AG08395 (cell line): ENCODE measurements at places on chromosomes 7 and 10.

GRCh38 chr7:38502289-38502688, 128.9 kb downstream of the AMPH start:
- DNase-seq = no peak

DNA sequence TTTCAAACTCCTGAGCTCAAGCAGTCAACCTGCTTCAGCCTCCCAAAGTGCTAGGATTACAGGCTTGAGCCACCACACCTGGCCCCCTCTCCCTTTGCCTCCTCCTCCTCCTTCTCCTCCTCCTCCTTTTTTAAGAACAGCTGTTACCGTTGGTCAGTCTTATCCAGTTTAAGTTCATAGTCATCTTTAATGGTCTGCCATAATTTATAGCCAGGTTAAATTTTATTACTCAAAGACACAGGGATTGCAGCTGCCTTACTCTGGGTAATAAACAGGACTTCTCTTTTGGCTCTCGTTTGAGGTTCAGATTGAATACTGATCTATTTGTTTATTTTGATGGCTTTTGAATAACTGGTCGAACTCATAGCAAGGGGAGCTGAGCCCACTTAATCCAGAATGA, 35.2 kb downstream of the ATOH7 start:
- no peak for DNase-seq

- no peak for DNase-seq
These were observed 140.9 kb upstream of the NRBF2 start for GRCh38 chr10:62992145-62992721.

GRCh38 chr10:17166699-17167098, 34.8 kb downstream of the TRDMT1 start:
- no peak for DNase-seq
